ENCODE measurements at places on chromosomes 3 and 15.

DNA sequence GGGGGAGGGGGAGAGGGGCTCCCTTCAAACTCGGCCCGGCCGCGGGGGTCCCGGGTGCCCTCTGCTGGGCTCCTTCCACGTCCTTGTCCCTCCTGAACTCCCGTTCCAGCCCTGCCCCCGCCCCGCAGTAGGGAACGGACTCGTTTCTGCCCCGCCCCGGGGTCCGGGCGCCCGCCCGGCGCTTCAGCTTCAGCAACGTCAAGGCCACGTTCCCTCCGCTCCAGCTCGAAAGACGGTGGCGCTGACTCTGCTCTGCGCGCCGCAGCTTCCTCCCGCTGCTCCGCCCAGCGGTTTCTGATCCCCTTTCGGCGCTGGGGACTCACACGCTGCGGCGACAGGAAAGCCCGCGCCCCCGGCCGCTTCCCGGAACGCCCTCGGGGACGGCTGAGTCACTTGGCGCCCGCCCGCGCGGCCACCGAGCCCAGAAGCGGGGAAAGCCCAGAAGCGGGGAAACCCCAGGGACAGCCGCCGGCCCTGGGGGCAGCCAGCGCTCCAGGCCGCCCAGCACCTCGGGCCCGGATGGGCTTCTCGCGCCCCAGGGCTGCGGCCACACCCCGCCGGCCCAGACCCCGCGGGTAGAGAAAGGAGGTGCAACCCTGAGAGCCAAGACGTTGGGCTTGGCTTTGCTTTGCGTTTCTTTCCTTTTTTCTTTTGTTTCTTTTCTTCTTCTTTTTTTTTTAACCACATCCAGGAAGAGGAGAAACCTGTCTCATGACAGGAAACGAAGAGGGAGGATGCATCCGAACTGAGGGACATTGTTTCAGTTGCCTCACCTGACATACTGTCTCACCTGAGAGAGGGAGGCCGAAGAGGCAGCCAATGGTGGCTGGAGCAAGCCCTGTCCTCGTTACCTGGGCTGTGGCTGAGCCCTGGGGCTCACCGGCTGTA lies 28.9 kb downstream of the ARHGAP31 start:
- DNase-seq = peak; percentile 66

GRCh38 chr3:194269610-194270145 lies 81.5 kb downstream of the CPN2 start:
- peak; percentile 85 for DNase-seq

DNA sequence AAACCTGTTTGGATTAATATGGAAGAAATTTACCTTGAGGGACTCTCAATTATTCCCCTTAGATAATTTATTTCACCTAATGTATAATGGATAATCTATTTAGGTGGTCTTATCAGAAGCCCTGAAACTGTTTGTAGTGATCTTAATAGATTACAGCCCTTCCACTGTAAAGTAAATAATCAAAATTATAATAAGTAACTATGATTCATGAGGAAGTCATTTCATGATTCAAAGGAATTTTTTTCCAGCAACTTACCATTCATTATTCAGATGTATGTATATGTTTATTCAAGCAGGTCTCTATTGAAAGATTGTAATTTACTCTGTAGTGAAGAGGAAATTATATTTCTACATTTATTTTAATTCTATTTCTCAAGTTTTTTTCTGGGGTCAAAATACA lies 250.6 kb upstream of the ROBO1 start:
- DNase-seq = no peak

GRCh38 chr3:162014284-162014683 lies 517.7 kb downstream of the OTOL1 start:
- DNase-seq = no peak

DNA sequence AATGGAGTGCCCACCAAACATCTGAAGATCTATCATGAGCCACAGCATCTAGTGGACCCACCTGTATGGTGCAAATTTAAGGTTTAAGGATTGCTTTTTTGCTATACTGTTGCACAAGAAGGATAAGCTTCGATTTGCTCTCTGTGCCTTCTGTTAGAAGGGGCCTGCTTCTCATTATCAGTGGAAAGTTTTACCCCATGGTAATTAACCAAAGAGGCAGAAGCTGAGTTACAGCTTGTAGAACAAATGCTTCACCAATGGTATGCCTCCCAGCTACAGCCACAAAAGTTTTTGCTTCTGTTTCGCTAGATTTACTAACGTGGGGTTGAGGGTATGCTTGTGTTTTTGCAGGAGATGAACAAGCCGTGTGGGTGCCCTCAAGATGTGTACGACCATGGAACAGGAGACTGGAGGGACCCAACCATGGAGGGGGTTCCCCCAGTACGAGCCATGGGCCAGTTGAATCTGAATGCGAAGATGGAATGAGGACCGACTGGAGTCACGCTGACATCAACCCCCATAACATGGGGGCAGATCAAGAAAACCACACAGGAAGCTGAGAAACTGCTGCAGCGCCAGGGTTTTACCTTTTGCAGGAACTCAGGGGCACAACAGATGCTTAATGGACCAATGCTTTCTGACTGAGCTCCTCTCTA lies 43.5 kb downstream of the ACAD9 start:
- DNase-seq = no peak

DNA sequence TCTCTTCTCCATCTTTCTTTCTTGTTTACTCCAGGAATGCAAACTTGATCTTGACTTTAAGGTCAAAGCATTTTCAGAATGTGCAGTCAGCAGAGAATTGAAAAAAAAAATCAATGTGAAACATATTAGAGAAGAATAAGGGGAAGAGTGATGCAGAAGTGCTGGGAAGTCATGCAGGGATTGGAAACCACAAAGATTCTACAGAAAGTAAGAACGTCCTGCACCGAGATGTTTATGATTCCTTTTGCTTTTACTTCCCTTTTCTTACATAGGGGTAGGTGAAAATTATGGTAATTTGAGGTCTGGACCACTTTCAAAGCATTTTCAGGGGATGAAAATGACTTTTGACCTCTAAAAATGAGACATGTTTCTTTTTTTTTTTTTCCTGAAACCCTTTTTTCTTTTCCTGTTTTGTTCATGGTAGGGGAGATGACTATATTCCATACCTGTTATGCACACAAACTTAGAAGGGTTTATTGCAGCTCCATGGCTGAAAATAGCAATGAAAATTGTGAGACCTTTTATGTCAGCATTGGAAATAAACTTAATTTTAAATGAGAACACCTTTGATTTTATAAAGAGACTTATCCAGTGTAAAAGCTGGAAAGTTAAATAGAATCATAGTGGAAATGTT lies 623.5 kb upstream of the TBL1XR1 start:
- DNase-seq = no peak

DNA sequence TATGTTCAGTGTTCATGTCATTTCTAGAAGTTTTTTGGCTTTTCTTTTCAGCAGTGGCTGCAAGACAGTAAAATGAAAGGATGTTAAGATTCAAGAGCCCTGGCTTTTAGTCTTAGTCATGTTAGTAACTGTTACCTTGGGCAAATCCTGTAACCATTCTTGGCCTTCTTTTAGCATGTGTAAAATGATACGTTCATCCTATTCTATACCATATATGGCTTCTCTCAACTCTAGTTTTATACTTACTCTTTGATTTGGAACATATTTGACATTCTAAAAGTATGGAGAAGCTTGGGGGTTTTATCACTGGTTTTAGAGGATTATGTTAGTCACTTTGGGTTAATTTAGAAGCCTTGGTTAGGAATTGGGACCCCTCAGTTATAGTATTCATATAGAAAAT lies 20.1 kb downstream of the GTF2E1 start:
- no peak for DNase-seq

- DNase-seq = no peak
Observed at GRCh38 chr3:3107858-3108257, 2.3 kb downstream of the IL5RA start.

DNA sequence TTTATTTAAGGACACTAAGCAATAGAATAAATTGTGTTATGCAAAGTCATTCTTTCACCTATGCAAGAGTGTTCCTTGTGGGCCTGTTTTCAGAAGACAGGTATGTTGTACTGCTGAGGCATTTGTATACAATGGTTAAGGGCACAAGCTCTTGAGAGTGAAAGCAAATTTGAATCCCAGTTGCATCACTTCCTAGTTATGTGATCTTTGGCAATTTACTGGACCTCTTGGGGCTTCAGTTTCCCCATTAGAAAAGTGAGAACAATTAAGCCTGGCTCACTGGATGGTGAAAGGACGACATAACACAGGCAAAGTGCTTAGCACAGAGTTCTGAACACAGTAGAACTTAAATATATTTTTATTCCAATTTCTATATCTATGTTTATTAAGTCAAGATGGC lies 117.4 kb downstream of the EFHB start:
- no peak for DNase-seq

DNA sequence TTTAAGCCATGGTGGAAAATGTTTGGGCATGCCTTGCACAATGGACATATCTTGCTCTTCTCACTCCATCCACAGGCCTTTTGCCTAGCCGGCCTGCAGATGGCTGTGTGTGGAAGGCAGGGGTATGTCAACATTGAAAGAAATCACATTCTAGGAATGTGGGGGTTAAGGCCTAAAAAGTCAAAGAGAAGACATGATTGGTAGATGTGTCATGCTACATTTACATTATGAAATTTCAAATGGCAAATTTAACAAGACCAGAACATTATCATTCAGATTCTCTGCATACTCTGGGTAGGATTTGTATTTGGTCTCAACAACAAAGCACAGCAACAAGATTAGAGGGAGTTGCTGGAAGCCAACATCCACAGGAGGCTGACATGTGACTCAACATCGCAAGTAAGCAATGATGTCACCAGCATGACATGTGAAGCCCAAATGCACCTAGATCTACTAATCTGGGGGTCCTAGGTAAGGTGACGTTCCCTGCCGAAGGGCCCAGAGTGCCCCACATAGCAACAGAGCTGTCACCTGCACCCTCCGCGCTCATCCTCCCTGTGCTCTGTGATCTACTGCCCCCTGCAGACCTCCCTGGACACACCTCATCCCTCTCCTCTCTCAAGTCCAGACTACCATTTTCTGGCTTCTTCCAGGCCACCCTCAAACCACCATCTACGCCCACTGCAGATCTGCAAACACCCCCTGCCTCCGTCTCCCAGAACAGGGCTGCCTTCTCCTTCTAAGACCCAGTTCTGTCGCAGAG lies 39.4 kb downstream of the CLDN18 start:
- DNase-seq = no peak

- DNase-seq = no peak
Observed at GRCh38 chr15:35195649-35196048, 110.6 kb upstream of the NANOGP8 start.

DNA sequence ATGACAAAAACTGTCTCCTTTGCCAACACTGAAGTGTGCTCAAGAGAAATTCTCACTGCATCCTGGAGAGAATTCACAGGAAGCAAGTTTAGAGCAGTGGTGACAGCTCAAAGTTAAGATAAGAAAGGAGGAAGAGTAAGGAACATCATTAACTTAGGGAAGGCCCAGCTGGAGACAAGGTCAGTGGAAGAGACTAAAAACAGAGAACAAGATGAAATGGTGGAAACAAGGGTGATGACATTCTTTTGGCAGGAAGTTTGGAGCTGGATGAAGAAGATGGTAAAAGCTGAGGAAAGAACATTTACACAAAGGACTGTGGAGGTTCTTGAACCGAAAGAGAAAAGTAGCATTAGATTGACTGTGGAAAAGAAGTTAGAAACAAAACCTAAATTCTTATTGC lies 6.7 kb upstream of the SUCLG2 start:
- no peak for DNase-seq

- DNase-seq = no peak
Observed at GRCh38 chr3:118207271-118207670, 827.4 kb downstream of the IGSF11 start.

DNA sequence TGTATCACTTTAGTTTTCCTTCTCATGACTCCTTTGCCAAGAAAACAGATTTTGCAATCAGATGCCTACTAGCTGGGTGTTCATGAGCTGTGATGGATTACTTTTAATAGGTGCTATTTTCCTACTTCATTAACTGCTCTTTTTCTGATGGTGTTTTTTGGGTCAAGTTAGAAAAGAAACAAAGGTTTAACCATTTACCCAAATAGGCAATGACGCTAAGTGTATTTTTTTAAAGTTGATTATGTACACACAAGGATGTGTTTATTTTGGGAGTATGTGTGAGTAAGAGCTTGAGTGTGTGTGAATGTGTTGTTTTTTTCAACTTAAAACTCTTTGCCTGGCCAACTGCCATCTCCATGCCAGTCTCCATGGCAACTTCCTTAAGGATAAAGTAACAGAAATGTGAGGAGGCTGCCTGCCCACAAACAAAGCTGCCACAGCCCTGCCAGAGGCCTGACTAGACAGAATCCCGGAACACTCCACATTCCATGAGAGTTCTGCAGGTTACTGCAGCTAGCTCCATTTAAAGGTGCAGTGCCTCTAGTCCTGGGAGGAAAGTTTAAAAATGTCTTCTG lies 215.6 kb upstream of the RBMS3 start:
- DNase-seq = no peak

GRCh38 chr3:73511571-73512525 lies 112.9 kb downstream of the PDZRN3 start:
- no peak for DNase-seq

GRCh38 chr15:37877851-37878741 lies 56.3 kb upstream of the TMCO5A start:
- DNase-seq = no peak

- DNase-seq = no peak
Observed at GRCh38 chr3:114034211-114034610, 22.1 kb downstream of the CCDC191 start.

DNA sequence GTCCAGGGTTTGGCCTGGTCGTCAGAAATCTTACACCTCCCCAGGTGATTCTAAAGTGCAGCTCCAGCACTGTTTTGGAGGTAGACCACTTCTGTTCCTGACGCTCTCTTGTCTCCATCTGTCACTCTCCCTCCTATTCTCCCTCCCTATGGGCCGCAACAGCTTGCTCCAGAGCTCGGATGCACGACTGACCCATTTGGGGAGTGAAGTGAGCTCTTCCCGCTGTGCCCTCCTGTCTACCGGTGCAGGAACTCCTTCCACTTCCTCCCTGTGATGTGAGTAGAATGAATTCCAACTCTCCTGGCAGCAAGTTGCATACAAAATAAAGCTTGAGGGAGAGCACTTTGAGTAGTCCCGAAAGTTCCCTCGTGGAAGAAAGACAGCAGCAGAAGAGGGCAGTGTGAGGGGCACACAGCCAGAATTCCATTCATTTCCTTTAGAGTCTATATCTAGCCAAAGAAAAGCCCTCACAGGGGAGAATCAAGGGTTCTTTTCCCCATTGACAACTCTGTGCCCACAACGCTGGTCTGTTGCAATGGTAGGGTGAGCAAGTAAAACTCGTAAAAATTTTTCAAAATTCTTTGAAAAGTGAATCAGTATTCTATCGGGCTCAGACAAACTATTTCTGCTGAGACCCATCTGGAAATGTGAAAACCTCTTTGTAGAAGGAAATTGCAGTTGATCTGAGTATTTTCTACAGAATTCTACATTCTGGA lies 39.9 kb upstream of the BDH1 start:
- no peak for DNase-seq

GRCh38 chr3:139299261-139300132 lies 44.3 kb upstream of the MRPS22 start:
- DNase-seq = peak; percentile 91

- no peak for DNase-seq
Observed at GRCh38 chr15:28960979-28961378, 75.2 kb downstream of the APBA2 start.

- DNase-seq = no peak
Observed at GRCh38 chr15:48289628-48290027, 41.6 kb upstream of the DUT start.
